ENCODE measurements at places on chromosomes 6 and 20. TPM values are rescaled to one million over a fixed set of nuclear protein-coding genes. Genes with fewer than 3 reads are reported as not detected.

The ASIP gene
- total RNA-seq, result not detected

The REM1 gene
- total RNA-seq, result not detected

The BTN1A1 gene
- under 0.01 TPM for total RNA-seq

The TAP2 gene
- 20.6 TPM for total RNA-seq

The SOBP gene
- 12.1 TPM for total RNA-seq
